Psoas muscle (tissue), 8 donors: ENCODE measurements at places on chromosomes 1 and 21. TPM values are rescaled to one million over a fixed set of nuclear protein-coding genes. Genes with fewer than 3 reads are reported as not detected.

- H3K4me1 ChIP-seq, result no peaks in the 10 kb centered on the region
- H3K27ac ChIP-seq, result no peak overlapping the region
- no peak overlapping the region for H3K4me3 ChIP-seq
- DNase-seq, result no peak
- H3K27me3 ChIP-seq, result no peaks in the 10 kb centered on the region
Observed at GRCh38 chr1:190595438-190595837, 117.8 kb upstream of the BRINP3 start.

GRCh38 chr21:22710721-22711120, 1712.5 kb downstream of the NCAM2 start:
- no peak overlapping the region for H3K4me3 ChIP-seq
- no peaks in the 10 kb centered on the region for H3K27me3 ChIP-seq
- DNase-seq, result no peak
- H3K36me3 ChIP-seq, result no peaks in the 10 kb centered on the region
- H3K4me1 ChIP-seq, result no peaks in the 10 kb centered on the region
- no peak overlapping the region for H3K27ac ChIP-seq

- no peak overlapping the region for H3K27ac ChIP-seq
- no peaks in the 10 kb centered on the region for H3K27me3 ChIP-seq
- H3K36me3 ChIP-seq, result no peaks in the 10 kb centered on the region
- H3K4me1 ChIP-seq, result no peaks in the 10 kb centered on the region
- no peak overlapping the region for H3K4me3 ChIP-seq
- DNase-seq, result no peak
Observed at GRCh38 chr1:43473463-43473862, 19.7 kb upstream of the HYI start.

GRCh38 chr1:89810880-89811279, 10.0 kb upstream of the LRRC8D start:
- DNase-seq, result no peak
- H3K4me3 ChIP-seq, result no peak overlapping the region
- H3K4me1 ChIP-seq, result no peaks in the 10 kb centered on the region
- H3K27ac ChIP-seq, result no peak overlapping the region

- H3K27me3 ChIP-seq, result no peaks in the 10 kb centered on the region
- H3K36me3 ChIP-seq, result no peaks in the 10 kb centered on the region
- H3K27ac ChIP-seq, result no peak overlapping the region
Observed at GRCh38 chr1:41313661-41314131, 47.5 kb upstream of the FOXO6 start.

- peaks cover 44% of the 10 kb centered on the region for H3K4me1 ChIP-seq
- H3K27me3 ChIP-seq, result no peaks in the 10 kb centered on the region
- DNase-seq, result no peak
- H3K36me3 ChIP-seq, result no peaks in the 10 kb centered on the region
- H3K4me3 ChIP-seq, result no peak overlapping the region
Observed at GRCh38 chr1:244445320-244446181, 6.2 kb downstream of the ADSS2 start.

- no peak overlapping the region for H3K4me3 ChIP-seq
- no peaks in the 10 kb centered on the region for H3K36me3 ChIP-seq
- H3K27me3 ChIP-seq, result no peaks in the 10 kb centered on the region
- H3K27ac ChIP-seq, result no peak overlapping the region
Observed at GRCh38 chr1:163872067-163872466, 550.3 kb downstream of the NUF2 start.

DNA sequence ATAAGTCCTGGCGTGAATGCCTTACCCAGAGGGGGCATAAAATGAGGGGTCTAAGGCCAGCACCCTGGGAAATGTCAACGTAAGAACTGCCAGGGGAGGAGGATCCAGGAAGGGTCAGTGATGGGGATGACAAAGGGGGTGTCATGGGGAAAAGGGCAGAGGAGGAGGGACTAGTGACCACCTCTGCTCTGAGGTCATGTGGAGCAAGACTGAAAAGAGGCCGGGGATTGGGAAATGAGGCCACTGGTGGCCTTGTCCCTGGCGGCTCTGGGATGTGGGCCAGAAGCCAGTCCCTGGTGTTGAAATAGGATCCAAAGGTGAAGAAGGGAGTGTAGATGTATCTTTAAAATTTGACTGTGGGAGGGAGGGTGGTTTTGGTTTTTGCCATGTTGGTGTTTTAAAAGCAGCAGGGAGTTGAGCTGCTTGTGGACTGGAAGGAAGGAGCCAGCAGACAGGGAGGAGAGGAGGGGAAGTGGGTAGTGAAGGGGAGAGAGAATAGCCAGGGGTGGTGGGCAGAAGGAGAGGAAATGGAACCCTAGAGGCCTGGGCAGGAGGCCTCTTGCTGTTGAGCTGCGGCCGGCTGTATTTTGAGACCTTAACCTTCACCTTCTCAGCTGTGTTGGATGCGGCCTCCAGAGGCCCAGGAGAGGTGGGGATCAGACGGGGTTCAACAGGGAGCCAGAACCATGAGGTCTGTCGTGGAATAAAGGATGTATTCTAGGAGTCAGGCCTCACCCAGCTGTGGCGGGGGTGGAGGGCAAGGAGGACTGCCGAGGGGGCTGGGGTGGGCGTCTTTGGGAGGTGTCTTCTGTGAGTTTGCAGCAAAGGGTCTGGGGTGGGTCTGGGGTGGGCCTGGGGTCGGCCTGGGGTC, 92.5 kb downstream of the DHRS3 start:
- H3K27me3 ChIP-seq, result no peaks in the 10 kb centered on the region
- H3K36me3 ChIP-seq, result no peaks in the 10 kb centered on the region
- peak overlapping the region; percentile 43 for H3K27ac ChIP-seq
- DNase-seq, result peak; percentile 84
- H3K4me3 ChIP-seq, result no peak overlapping the region
- H3K4me1 ChIP-seq, result peaks cover 22% of the 10 kb centered on the region

- H3K4me1 ChIP-seq, result no peaks in the 10 kb centered on the region
- DNase-seq, result no peak
- no peaks in the 10 kb centered on the region for H3K27me3 ChIP-seq
- no peak overlapping the region for H3K27ac ChIP-seq
- H3K36me3 ChIP-seq, result no peaks in the 10 kb centered on the region
- no peak overlapping the region for H3K4me3 ChIP-seq
Observed at GRCh38 chr1:173280899-173281660, 73.9 kb upstream of the TNFSF4 start.

GRCh38 chr1:30572192-30572591, 151.2 kb downstream of the MATN1 start:
- H3K27ac ChIP-seq, result no peak overlapping the region
- no peaks in the 10 kb centered on the region for H3K36me3 ChIP-seq
- DNase-seq, result no peak
- no peaks in the 10 kb centered on the region for H3K27me3 ChIP-seq
- H3K4me1 ChIP-seq, result no peaks in the 10 kb centered on the region

GRCh38 chr1:199724049-199724448, 303.5 kb upstream of the NR5A2 start:
- H3K4me1 ChIP-seq, result no peaks in the 10 kb centered on the region
- H3K36me3 ChIP-seq, result no peaks in the 10 kb centered on the region
- DNase-seq, result no peak
- no peak overlapping the region for H3K4me3 ChIP-seq

DNA sequence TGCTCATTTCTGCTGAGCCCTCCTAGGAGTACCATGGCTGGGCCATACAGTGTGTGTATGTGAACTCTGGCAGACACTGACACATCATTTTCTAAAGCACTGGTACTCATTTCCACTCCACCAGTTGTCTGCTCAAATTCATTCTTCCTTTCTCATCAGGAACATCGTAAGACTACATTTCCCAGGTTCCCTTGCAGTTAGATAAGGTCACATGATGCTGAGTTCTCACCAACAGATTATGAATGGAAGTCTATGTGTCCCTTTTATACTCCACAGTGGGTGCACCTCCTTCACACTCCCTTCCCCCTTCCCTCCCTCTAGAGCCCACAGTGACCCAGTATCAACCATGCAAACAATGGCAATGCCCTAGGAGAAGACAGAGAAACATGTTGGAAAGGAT, 38.3 kb upstream of the PAX7 start:
- no peak overlapping the region for H3K27ac ChIP-seq
- no peaks in the 10 kb centered on the region for H3K36me3 ChIP-seq
- no peak overlapping the region for H3K4me3 ChIP-seq
- H3K27me3 ChIP-seq, result peaks cover 20% of the 10 kb centered on the region
- H3K4me1 ChIP-seq, result no peaks in the 10 kb centered on the region
- no peak for DNase-seq

- H3K36me3 ChIP-seq, result no peaks in the 10 kb centered on the region
- H3K27me3 ChIP-seq, result no peaks in the 10 kb centered on the region
- no peak overlapping the region for H3K4me3 ChIP-seq
- peaks cover 70% of the 10 kb centered on the region for H3K4me1 ChIP-seq
- DNase-seq, result no peak
Observed at GRCh38 chr1:230109895-230110667, 43.0 kb downstream of the GALNT2 start.

DNA sequence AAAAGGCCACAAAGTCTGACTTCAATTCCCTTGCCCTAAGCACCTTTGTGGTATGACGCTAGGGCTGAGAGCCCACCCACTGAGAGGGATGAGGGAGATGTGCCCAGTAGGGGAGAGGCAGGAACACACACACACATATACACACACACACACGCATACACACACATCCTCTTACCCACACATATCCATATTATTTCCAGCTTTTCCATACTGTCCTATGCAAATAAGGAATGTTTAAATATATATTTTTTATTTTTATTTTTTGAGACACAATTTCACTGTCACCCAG, 3.0 kb downstream of the RAB25 start:
- no peak for DNase-seq
- H3K4me3 ChIP-seq, result no peak overlapping the region
- no peaks in the 10 kb centered on the region for H3K36me3 ChIP-seq
- H3K4me1 ChIP-seq, result no peaks in the 10 kb centered on the region

DNA sequence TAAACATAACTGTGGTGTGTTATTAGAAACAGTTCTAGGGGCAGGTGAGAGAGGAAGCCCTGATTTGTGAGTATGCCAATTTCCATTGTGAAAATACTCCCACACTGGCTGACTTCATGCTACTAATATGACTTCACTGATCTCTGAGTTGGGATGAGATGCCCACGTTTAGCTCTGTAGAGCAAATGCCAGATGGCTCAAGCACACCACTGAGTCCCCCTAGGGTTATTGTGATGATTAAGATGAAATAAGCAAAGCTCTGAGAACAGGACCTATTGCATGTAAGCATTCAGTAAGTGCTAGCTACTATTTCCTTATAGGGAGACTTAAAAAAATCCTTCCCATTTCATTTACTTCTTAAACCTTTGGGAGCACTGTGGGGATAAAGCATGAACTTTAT, 117.6 kb downstream of the CENPF start:
- no peak overlapping the region for H3K27ac ChIP-seq
- DNase-seq, result no peak
- H3K27me3 ChIP-seq, result no peaks in the 10 kb centered on the region
- H3K4me1 ChIP-seq, result no peaks in the 10 kb centered on the region

DNA sequence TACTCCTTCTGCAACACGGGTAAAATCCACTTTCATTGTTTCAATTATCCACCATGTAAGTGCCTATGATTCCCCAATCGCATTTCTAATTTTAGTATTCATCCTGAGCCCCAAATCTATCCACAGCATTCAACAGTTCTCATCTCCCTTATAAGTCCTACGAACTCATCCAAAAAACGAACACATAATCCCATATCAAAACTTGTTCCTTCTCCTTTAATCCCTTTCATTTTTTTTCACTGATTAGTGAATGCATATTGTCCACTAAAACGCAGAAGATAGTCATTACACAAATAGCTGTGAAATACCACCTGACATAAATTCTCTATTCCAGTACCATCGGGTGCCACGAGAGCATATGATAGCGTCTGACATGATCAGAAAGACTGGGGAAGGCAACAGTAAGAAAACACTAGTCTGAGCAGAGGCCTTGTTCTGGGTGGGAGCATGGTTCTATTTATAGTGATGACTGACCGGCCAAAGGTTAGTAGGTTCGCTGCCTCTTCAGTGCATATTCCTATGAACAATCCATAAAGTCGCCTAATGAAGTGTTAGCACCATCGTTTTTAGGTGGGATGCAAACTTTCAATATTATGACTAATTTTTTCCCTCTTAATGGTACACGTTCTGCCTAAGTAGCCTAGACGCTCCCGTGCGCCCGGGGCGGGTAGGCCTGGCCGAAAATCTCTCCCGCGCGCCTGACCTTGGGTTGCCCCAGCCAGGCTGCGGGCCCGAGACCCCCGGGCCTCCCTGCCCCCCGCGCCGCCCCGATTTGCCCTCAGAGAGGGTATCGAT, 648 bp downstream of the ATP5PF start:
- peak overlapping the region; percentile 97 for H3K27ac ChIP-seq
- H3K4me1 ChIP-seq, result peaks cover 57% of the 10 kb centered on the region
- H3K27me3 ChIP-seq, result no peaks in the 10 kb centered on the region
- DNase-seq, result no peak

DNA sequence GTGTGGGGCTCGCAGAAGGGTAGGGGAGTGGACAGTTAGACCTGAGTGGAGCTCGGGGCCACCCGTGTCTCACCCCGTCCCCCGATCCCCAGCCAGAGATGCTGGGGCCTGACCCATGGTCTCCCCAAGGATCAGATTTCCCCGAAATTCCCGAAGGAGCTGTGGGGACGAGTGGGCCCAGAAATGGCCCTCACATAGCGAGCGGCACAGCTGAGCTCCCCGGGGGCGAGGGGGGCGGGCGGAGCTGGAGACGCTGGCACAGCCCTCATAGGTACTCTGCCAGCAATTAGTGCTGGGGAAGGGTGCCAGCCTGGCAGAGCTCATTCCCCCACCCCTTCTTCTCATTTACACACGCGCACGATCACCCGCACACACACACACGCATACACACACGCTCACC, 9.2 kb downstream of the CASZ1 start:
- H3K27ac ChIP-seq, result peak overlapping the region; percentile 26
- H3K36me3 ChIP-seq, result no peaks in the 10 kb centered on the region
- peaks cover 62% of the 10 kb centered on the region for H3K4me1 ChIP-seq
- no peak overlapping the region for H3K4me3 ChIP-seq

GRCh38 chr1:36137776-36138175, 11.5 kb downstream of the TRAPPC3 start:
- no peak for DNase-seq
- no peaks in the 10 kb centered on the region for H3K27me3 ChIP-seq
- no peak overlapping the region for H3K4me3 ChIP-seq
- peak overlapping the region; percentile 82 for H3K27ac ChIP-seq

DNA sequence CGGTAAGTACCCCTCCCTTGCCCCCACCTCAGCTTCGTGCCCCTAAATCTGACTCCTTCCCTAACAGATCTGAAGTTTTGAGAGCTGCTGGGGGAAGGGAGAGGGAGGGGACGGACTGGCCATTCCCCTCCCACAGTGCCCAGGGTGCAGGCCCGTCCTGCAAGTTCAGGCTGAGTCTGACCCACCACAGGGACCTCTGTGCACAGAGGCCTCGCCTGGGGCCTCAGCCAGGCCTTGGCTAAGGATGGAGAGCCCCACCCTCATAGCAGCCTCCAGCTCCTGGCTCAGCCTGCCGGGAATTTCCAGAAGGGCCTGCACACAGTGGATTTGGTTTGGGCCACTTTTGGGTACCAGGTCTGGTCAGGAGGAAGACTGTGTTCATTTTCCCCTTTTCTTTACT, 31.2 kb upstream of the TNFRSF1B start:
- H3K36me3 ChIP-seq, result no peaks in the 10 kb centered on the region
- H3K27me3 ChIP-seq, result no peaks in the 10 kb centered on the region
- peak; percentile 71 for DNase-seq
- no peak overlapping the region for H3K4me3 ChIP-seq
- no peaks in the 10 kb centered on the region for H3K4me1 ChIP-seq

Gene FAM163A
- total RNA-seq, result not detected

Gene SLC22A15
- 0.50 TPM for total RNA-seq

Gene PLA2G2F
- total RNA-seq, result not detected

Gene EXTL2
- 3.4 TPM for total RNA-seq

Gene LMOD1
- total RNA-seq, result 31.7 TPM

Gene OVAAL
- not detected for total RNA-seq

Gene GJA9
- not detected for total RNA-seq

Gene TRIM17
- total RNA-seq, result not detected

Gene LEFTY2
- 0.42 TPM for total RNA-seq

Gene DHRS3
- 68.5 TPM for total RNA-seq

Gene ZNF648
- not detected for total RNA-seq

Gene LMX1A
- total RNA-seq, result not detected
